ENCODE measurements at places on chromosomes 6 and 20.

- DNase-seq, result no peak
Observed at GRCh38 chr20:51917886-51918535, 115.7 kb upstream of the SALL4 start.

DNA sequence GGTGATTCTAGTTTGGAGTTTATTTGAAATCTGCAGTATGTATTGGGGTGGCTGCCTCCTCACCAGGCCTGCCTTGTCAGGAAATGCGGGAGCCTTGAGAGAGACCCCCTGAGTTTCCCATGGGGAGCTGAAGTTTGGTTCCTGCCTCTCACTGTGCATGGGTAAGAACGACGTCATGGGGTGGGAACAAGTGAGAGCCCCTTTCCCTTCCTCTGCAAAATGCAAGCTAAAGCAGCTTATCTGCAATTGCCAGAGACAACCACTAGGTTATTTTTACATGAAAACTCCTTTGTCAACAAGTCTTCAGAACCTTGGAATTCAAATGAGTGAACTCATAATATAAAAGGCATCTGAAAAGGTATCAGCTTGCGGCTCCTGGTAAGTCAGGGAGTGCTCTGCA, 58.4 kb downstream of the TMEM170B start:
- DNase-seq, result no peak

GRCh38 chr20:36775826-36776225, 2.3 kb upstream of the DSN1 start:
- DNase-seq, result no peak

DNA sequence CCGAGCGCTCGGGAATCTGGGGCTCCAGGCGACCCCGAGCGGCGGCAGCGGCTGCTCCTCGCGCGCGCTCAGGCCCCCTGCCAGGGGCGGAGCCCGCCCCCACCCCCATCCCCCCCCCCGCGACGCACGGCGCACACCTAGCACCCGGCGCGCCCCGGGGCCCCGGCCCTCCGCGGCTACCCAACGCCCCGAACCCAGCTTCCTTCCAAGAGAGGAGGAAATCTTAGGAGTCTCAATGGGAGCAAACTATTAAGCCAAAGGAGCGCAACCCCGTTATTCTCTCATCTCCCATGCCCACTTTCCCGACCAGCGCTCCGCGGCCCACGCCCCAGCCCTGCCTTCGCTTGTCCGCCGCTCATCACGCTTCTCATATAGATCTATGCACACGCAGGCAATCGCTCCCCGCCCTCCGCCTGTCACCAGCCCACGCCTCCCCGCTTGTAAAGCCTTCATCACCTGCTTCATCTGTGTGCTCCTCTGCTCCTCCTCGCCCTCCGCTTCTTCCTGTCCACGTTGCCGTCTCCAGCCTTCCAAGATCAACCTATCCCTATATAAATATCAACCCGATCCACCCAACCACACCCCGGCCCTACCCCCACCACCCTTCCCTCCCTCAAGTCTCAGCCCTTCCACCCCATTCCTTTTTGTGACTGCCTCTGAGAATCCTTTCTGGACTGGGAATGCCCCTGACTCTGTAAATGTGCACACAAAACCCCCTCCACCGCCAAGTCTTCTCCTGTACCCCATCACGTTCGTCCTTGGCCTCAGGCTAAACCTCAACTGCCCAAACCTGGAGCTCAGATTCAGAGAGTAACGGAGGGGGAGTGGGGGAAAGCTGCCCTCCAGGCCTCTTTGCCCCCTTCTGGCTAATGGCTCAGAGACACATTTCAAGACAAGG, at the start of gene DLK2:
TSS of gene DLK2 (minus strand) at position 18 of the 898 bp plus-strand sequence. CDS start 723 bp downstream, outside the sequence.
- peak; percentile 34 for DNase-seq

DNA sequence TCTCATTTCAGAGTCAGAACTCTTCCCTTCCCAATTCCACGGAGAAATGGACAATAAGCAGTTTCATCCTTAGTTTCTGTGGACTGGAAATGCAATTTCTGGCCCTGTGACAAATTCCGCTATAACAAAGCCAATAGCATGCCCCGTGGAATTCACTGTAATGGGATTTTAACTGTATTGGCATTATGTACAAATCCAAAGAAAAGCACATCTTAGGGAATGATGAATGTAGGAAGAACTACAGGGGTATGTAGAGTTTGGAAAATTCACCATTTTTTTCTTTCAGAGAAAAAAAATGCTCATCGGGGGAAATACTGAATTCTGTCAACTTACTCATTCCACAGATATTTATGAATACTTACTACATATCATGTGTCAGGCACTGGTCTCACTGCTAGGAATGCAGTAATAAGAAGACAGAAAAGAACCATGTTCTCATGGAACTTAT, 43.5 kb downstream of the KIF6 start:
- no peak for DNase-seq

GRCh38 chr20:62143957-62144825, 622 bp downstream of the SS18L1 start:
- DNase-seq, result peak; percentile 80

DNA sequence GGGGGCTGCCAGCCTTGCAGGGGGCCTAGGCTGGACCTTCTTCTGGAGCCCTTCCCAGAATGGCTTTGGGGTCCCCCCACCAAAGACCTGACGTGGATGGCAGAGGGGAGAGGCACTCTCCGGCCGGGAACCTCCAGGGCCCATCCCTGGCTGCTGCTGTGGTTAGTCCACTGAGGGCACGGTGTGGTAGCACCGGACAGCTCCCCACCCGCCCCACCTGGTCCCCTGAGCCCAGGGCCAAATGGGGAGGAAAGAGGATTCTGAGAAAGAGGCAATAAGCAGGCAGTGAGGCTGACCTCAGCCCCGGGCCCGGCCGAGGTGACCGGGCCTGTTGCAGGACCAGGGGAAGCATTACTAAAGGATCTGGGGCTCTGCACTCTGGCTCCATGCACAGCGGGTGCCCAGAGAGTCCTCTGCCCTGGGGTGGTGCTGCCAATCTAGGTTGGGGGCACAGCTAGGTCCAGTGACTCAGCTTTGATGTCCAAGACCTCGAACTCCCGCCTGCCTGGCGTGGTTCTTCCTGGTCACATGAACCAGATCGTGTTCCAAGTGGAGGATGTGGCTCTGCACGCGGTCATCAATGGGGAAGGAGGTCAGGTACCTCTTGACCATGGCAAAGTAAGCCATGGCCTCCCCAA, 2.2 kb downstream of the CENPB start:
- no peak for DNase-seq

GRCh38 chr6:24875534-24875901, 60.2 kb downstream of the RIPOR2 start:
- DNase-seq, result no peak

- DNase-seq, result no peak
Observed at GRCh38 chr6:10613077-10613476, 81.3 kb downstream of the C6orf52 start.

DNA sequence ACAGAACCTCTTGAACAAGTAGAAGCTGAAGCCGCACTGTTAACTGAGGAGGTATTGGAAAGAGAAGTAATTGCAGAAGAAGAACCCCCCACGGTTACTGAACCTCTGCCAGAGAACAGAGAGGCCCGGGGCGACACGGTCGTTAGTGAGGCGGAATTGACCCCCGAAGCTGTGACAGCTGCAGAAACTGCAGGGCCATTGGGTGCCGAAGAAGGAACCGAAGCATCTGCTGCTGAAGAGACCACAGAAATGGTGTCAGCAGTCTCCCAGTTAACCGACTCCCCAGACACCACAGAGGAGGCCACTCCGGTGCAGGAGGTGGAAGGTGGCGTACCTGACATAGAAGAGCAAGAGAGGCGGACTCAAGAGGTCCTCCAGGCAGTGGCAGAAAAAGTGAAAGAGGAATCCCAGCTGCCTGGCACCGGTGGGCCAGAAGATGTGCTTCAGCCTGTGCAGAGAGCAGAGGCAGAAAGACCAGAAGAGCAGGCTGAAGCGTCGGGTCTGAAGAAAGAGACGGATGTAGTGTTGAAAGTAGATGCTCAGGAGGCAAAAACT, 40.1 kb downstream of the ZBTB2 start:
- no peak for DNase-seq

GRCh38 chr20:36097337-36098151, 57.0 kb upstream of the EPB41L1 start:
- DNase-seq, result no peak

- DNase-seq, result no peak
Observed at GRCh38 chr6:89887452-89888137, 6.7 kb upstream of the GJA10 start.

GRCh38 chr20:61941721-61942405, 123.8 kb downstream of the TAF4 start:
- DNase-seq, result no peak

DNA sequence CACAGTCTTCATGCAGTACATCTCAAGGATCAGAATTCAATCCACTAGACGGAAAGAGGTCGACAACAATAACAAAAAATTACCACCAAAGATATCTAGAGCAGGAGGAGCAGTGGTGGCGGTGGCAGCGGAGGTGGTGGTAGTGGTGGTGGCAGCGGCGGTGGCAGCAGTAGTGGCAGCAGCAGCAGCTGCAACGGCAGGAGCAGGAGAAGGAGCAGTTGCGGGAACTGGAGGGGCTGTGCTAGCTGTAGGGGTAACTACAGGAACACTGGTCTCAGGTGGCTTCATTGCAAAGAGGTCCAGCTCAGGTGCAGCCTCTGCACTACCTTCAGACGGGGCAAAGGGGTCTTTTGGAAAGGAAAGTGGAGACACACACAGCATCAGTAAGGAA, 81.1 kb downstream of the PRSS35 start:
- no peak for DNase-seq

GRCh38 chr6:33771146-33772081, 17.5 kb downstream of the LEMD2 start:
- peak; percentile 77 for DNase-seq

DNA sequence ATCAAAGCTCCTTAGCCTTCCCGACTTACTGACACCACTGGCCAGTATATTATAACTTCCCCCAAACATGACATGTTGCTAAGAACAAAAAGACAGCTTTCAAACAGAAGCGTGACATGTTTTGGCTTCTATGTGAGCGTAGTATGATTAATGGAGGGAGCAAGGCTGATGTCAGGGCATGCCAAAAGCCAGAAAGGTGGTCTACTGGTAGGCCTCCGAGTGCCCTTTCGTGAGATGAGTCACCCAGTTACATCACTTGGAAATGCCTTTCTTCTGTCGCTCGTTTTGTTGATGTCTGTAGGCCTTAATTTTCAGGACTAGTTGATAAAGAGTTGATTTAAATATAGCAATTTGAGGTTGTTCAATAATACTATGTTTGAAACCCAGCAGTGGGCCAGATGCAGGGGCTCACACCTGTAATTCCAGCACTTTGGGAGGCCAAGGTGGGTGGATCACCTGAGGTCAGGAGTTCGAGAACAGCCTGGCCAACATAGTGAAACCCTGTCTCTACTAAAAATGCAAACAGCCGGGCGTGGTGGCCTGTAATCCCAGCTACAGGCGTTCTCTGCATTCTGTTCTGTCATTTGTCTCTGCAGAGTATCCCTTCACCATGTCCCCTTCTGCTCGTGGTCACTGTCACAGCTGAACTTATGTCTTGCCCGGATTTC, 53.3 kb downstream of the CNKSR3 start:
- peak; percentile 79 for DNase-seq

- DNase-seq, result no peak
Observed at GRCh38 chr6:128172752-128173682, 272.2 kb upstream of the THEMIS start.

- DNase-seq, result no peak
Observed at GRCh38 chr6:3230256-3230882, 2.9 kb upstream of the TUBB2B start.

GRCh38 chr6:149651056-149651455, 2.5 kb upstream of the KATNA1 start:
- DNase-seq, result no peak

DNA sequence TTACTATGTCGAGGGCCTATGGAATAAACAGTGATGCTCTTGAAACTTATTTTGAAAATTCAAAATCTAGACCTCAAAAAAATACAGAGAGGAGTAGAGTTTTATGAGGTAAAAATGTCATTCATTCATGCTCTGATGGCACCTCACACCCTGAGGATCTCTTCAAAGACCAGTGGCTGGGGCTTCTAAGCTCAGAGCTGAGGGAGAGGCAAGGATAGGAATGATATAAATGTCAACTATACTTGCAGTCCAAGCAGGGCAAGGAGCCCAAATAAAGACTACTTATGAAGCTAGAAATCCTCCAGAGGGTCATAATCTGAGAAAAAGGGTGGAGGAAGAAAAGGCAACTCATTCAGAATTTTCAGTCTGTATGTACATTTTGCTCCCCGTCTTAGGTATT, 136.7 kb upstream of the CARMIL1 start:
- no peak for DNase-seq

- DNase-seq, result no peak
Observed at GRCh38 chr6:135067911-135068310, 13.3 kb upstream of the HBS1L start.

DNA sequence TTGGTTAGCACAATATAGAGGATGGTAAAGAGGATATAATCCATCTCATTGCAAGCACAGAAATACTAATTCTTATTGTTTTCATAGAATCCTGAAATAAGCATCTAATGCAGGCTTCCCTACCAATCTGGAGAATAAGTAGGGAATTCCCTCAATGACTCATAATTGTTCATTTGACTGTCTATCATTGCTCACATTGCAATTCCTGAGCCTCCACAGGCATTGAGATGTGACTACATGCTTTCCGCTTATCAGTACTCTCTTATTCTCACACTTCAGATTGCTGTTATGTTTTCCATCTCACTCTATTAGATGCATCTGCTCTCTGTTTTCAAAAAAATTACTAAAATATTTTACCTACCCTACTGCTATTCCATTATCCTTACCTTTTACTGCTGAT, 216.2 kb upstream of the PRSS16 start:
- DNase-seq, result no peak

GRCh38 chr20:51802170-51802751, at the start of gene SALL4:
SALL4 (minus strand) TSS chr20:51802521; CDS start chr20:51802408, 113 bp downstream.
- DNase-seq, result no peak

GRCh38 chr20:16350465-16350864, 222.8 kb downstream of the KIF16B start:
- DNase-seq, result peak; percentile 43

DNA sequence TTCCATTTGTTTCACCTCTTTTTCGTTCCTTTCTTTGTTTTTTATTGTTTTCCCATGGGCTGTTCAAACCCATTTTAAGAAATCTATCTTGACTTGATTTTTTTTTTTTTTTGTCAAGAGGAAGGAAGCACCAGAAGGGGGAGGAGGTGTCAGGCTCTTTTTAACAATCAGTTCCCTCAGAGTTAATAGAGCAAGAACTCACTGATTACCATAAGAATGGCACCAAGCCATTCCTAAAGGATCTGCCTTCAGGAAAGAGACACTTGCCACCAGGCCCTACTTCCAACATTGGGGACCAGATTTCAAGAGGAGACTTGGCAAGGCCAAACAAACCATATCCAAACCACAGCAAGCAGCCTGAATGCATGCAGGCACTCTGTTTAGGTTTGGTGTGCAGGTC, 168.0 kb downstream of the OTOR start:
- DNase-seq, result no peak

GRCh38 chr6:16591396-16592222, 169.7 kb downstream of the ATXN1 start:
- no peak for DNase-seq

DNA sequence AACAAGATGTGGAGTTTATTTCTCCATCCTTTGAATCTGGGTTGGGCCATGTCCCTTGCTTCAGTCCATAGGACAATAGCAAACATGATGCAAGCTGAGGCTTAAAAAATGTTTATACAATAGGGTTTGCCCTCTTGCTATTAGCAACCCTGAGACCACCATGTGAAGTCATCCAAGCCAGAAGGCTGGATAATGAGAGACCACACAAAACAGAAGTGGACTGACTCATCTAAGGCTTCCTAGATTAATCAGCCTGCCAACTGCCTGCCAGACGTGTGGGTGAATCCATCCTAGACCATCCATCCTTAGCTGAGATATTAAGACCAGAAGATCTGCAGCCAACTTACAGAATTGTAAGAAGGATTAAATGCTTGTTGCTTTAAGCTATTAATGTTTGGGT, 38.1 kb upstream of the ISM1 start:
- no peak for DNase-seq

- DNase-seq, result no peak
Observed at GRCh38 chr6:168583126-168583525, 142.1 kb downstream of the SMOC2 start.

Data from urothelium cell line (cell line).